CD8-positive, alpha-beta T cell (primary cell): ENCODE measurements at places on chromosomes 12 and 14.

- DNase-seq, result peak; percentile 87
Observed at GRCh38 chr14:106605548-106606448, 1079.4 kb downstream of the TMEM121 start.

- DNase-seq, result no peak
Observed at GRCh38 chr12:58580095-58580494, 340.2 kb downstream of the LRIG3 start.

DNA sequence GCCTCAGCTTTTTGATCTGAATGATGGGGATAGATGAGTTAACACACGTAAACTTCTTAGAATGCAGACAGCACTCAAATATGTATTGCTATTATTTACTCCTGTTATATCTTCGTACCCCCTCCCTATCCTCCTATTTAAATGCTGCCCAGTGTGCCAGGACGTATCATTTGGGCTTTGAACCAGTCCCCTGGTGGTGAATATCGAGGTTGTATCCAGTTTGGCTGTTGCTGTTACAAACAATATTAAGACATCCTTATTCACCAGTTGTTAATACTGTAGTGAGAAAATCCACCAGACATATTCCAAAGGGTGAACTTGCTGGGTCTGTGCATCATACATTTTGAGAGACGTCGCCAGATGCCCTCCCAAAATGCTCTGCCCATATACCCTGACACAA is 51.5 kb upstream of the FOXN3 start:
- DNase-seq, result no peak

- DNase-seq, result no peak
Observed at GRCh38 chr14:96938946-96939345, 141.8 kb downstream of the VRK1 start.

GRCh38 chr12:61846765-61847164 is 413.4 kb upstream of the USP15 start:
- DNase-seq, result no peak

DNA sequence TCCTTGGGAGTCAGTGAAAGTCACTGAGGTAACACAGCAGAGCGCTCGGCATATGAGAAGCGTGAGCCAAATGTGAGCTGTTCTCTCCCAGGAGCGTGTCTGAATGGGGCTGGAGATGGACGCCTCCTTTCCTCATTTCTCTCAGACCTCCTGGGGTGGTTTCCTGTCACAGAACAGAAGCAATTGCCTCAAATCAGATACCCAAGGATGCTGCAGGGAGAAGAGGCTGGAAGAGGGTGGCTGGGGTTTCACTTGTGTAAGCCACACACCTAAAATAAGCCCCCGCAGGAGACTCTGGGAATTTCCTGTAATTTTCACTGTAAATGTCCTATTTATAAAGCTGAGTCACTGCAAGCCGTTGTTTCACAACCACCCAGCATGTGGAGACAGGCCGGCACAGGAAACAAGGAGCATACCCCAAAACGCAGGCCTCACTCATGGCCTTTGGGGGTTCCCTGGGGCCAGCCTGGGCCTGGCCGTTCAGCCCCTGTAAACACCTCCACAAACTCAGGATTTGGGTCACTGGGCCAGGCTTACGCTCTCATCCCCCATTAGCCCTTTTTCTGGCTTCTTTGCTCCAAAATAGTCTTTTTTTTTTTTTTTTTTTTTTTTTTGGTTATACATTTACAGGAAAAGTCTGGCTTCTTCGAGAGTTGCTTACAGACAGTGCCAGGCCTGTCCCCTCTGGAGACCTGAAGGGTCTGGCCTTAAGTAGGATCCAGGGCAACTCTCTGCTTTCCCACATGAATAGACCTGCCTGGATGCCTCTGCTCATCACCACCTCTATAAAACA is 55.3 kb downstream of the VCPKMT start:
- no peak for DNase-seq

GRCh38 chr14:99350751-99351150 is 78.8 kb upstream of the BCL11B start:
- DNase-seq, result no peak

DNA sequence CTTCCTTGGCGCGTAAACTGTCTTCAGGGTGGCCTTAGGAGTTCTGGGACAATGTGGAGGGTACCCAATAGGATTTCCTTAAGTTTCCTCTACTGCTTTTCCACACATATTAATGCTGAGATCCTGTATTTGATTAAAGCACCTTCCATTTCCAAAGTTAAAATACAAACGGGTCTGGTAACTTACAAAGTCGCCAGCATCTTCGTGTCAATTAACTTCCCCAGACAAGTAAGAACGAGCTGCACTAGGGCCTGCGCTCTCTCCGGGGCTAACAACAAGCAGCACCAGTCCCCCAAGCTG is 130.9 kb downstream of the NDUFA12 start:
- DNase-seq, result no peak

GRCh38 chr12:71455028-71455737 is 15.6 kb downstream of the LGR5 start:
- DNase-seq, result no peak

DNA sequence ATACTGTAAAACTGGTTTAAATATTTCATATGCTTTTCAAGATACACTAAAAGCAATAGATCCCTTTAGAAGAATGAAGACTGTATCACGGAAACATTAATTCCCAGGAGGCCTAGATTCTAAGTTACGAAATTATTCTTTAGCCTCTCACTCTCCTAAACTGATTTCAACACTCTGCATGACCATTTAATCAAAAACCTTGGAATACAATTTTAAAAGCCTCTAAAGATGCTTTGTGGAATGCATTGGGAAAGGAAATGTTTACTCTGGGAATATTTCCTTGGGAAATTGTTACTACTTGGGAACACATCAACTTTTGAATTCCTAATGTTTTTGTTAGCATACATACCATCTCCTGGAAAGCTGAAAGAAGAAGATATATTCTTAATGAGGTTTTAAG is 255.7 kb upstream of the FAR2 start:
- DNase-seq, result no peak
